AML-193 (cell line): ENCODE measurements at places on chromosomes 1 and 21.

DNA sequence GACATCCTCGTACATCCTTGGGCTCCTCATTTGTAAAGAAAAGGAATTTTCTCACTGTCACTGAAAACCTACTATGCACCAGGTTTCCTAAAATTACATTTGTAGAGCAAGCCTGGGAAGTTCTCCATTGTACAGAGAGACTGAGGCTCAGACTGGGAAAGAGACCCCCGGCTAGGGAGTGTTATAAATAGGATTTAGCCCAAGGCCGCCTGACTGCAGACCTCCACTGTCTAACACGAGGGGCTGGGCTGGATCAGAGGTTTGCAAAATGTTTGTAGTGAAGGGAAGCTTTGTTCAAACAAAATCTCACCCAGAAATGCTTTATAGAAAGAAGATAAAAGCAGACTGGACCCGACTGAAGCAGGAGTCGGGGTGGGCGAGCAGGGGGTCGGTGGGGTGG, 131.3 kb downstream of the ACTL8 start:
- no peak for DNase-seq

DNA sequence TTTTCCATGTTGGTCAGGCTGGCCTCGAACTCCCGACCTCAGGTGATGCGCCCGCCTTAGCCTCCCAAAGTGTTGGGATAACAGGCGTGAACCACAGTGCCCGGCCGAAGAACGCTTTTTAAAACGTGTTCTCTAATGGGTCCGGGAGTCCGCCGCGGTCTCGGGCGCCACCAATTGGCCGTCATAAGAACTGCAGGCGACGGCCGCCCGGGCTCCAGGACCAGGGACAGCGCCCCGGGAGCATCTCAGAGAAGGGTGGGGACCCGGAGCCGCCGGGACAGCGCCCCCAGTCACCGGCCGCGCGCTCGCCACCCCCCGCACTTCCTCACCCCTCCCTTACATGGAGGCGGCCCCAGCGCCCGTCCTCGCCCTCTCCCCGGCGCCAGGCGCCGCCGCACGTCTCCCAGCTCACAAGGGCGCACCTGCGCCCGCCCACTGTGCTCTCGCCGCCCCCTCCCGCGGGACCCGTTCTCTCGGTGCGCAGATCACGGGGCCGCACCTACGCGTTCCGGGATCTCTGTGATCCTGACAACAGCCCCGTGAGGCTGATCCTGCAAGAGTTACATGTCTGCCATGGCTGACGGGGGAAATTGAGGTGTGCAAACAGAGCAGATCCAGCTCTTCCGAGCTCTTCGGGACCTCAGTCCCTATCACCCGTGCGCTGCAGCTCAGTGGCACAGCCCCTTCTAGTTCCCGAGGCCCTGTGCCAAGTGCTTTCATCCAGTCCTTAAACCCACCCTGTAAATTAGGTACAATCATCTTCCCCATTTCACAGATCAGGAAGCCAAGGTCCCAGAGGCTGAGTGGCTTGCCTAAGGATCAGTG, 9.8 kb downstream of the RAP1GAP start:
- peak; percentile 38 for DNase-seq

DNA sequence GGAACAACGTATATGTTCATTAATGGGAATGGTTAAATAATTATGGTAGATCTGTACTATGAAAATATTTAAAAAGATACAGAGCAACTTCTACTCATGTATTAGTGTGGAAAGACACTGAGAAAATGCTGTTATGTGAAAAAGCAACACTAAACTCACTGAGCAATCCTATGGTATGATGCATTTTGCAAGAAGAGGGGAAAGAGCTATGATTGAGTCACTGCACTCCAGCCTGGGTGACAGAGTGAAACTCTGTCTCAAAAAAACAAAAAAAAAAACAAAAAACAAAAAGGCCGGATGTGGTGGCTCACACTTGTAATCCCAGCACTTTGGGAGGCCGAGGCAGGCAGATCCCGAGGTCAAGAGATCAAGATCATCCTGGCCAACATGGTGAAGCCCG, 44.4 kb downstream of the ATP5PO start:
- DNase-seq, result no peak

- DNase-seq, result no peak
Observed at GRCh38 chr1:21365036-21365435, 74.8 kb upstream of the ECE1 start.

DNA sequence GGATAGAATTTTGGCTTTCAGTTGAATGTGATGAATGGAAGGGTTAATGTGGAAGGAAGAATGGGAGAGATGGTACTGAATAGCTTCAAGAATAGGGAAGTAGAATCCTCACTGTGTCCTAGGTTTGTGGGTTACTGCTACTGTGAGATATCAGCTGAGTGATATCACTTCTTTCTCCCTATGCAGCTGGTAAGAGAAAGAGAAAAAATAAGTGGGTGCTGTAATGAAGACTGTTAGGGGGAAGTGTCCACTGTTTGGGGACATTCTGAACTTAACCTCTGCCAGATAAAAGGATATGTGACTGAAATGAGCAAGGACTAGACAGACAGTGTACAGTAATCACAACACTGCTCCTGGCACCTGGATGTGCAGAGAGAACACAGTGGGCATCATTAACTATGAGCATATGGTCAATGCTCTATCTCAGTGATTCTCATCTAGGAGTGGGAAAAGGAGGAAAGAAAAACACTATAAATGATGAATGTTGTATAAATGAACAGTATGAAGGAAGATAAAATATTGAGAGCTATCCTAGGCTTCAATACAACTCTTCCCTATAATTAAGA, 25.6 kb upstream of the MOB3C start:
- DNase-seq, result no peak

DNA sequence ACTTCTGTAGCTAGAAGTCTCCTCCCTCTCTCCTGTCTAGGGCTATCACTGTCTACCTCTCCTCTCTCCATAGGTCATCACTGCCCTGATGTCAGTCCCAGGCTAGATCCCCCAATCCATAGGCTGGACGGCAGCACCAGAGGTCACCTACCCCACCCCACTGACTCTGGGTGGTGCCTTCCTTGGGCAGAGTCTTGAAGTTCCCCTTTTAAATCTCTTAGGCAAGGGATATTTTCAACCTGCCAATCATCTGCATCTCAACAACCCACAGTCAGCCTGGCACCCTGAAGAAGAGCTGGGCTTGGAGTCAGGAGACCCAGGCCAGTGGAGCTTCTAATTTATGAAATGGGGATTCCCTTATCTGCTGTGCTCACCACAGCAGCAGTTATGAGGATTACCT, 13.2 kb downstream of the MYBPH start:
- no peak for DNase-seq

DNA sequence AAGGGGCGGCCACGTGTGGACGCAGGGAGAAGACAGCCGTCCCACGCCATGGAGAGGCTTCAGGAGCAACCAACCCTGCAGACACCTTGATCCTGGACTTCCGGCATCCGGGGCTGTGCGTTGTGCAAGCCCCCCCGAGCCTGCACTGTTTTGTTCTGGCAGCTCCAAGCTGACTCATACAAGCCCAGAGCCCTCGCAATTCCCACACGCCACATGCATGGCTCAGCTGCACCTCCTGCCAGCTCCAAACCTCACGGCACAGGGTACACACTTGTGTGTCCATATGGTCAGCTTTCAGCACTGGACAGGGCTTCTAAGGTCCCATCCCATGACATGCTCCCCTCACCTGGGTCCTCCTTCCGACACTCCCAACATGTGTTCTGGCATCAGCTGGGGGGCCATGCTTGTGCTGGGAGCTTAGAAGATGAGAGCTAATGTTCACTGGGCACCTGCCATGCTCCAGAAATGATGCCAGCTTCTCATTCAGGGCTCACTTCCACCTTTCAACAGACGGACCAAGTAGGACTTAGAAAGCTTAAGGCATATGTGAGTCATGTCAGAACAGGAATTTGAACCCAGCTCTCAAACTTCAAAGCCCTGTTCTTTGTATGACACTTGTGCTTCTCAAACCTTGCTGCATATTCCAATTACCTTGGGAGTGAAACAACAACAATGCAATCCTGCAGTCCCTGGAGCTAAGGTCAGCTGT, 137.3 kb downstream of the PGBD5 start:
- DNase-seq, result no peak

DNA sequence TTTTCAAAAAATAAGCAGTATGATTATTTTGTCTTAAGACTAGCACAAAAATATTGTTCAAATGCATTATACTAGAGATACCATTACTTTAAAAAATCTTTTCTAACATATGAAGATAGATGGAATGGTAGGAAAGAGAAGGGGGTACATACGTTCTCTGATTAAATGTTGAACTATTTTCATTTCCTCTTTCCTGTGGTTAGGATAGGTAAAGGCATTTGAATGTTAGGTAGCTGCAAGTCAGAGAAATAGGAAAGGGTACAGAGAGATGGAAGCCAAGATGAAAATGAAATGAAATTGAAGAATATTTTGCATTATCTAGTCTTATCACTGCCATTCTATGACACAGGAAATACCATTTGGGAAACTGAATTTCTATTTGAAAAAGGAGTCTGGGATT, 28.3 kb downstream of the TLCD4 start:
- DNase-seq, result no peak

DNA sequence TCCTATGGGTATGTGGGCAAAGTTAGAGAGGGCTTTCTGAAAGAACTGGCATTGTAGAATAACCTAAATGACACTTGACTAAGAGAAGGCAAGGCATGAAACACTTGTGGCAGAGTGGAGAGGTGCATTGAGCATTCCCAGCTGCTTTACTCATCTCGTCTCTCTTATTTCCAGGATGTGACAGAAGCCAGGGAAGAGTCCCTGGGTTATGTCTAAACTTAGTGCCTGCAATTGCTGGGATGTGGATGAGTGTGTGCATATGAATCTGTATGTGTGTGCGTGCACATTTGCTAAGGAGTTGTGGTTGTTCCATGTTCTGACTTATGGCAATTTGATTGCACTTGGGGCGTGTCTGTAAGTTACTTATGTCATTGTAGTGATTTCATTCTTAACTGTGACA, 1326.5 kb upstream of the B3GALT2 start:
- no peak for DNase-seq

- no peak for DNase-seq
Observed at GRCh38 chr1:8821084-8821483, 3.6 kb upstream of the RERE start.

DNA sequence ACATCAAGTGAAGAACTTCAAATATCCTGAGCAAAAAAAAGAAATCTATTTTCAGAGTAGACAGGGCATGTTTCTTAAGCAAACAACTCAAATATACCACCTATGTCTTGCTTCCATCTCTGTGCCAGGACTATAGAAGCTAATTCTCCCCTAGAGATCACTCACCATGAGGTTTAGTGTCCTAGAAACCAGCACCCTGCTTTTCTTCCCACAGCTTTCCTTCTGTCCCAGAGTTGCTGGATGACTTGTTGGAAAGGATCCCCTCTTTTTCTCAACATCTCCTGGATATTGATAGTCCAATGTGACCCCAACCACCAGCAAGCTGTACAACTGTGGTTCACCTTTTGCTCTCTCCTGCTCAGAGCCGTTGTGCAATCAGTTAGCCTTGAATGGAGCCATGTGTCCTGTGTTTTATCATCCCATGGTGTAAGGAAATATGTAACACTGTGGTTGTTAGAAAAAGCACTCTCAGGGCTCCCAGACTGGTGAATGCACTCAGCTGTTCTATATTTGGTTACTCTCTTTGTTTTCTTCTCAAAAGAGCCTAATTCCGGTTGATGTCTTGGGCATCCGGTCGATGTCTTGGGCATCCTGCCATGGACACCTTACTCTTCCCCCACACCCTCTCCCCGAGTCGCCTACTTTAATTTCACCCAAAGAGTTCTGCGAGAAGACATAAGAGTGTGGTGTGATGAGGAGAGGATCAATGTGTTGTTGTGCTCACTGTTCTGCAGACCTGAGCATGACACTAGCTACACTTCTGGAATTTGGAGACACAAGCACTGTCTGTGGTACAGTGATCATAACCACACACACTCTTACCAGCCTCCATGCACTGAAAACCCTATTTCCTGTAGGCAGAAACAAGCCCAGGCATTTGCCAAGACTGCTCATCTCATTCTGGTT, 1.7 kb downstream of the TNFSF4 start:
- DNase-seq, result peak; percentile 58

DNA sequence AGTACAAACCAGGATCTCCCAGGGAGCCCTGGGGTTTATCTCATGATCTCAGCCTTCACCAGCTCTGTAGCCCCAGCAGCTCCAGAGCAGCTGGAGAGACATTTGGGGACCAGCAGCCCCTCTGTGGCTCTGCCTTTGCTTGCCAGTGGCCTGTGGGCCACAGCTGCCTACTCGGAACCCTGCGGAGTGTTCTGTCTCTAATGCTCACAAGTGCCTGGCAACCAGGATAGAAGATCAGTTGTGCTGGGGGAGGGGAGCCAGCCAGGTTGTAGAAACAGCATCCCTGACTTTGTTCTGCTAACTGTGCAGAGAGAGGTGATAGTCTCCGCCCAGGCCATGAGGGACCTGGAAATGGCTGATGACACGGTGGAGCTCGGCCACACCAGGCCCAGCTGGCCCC, 50.9 kb upstream of the KCNJ15 start:
- no peak for DNase-seq

GRCh38 chr1:1185101-1185765, 11.6 kb downstream of the TTLL10 start:
- no peak for DNase-seq

- no peak for DNase-seq
Observed at GRCh38 chr1:11486231-11487009, 7.5 kb downstream of the DISP3 start.

DNA sequence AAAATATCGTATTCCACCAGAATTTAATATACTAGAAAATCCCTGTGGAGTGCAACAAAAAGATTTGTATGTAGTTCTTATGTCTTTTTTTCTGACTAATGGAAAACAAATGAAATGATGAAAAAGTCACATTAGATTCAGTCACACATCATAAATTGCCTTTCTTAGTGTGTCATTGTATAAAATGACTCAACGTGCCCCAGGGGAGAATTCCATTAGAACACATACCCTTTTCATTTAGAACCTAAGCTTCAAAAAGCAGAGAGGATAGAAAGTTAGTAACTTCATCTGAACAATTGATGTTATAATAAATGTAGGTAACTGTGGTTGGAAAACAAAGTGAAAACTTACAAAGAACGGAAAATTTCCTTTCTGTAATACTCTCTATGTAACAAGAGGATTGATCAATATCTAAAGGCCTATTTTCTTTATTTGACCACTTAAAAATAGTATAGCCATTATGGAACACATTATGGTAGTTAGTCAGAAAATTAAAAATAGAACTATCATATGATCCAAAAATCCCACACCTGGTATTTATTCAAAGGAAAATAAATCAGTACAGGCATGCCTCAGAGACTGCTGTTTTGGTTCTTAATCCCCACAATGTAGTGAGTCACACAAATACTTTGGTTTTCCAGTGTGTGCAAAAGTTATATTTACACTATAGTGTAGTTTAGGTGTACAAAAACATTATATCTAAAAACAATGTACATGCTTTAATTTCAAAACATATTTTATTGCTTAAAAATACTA, 1016.1 kb downstream of the KCNT2 start:
- no peak for DNase-seq

- no peak for DNase-seq
Observed at GRCh38 chr1:161225178-161225533, 704 bp upstream of the TOMM40L start.

DNA sequence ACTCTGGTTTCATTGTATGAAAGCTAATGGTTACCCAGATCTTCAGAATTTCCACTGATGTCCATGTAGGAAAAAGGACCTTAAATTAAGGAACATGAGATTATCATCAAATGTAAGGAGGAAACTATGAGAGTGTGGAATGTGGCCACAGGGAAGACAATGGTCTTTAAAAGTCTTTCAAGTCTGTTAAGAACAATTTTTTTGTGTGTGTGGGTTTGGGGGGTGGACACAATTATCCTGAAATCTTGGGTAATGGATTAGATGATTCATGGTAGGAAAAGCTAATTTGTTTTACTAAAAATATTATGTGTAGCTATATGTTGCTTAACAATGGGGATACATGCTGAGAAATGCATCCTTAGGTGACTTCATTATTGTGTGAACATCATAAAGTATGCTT, 72.9 kb downstream of the PLA2G4A start:
- no peak for DNase-seq

GRCh38 chr1:23514111-23514679, 16.8 kb downstream of the E2F2 start:
- DNase-seq, result no peak
